ENCODE measurements at places on chromosomes 4 and X.

GRCh38 chr4:180493299-180493698, 1749.9 kb upstream of the TENM3 start:
- no peak for DNase-seq

DNA sequence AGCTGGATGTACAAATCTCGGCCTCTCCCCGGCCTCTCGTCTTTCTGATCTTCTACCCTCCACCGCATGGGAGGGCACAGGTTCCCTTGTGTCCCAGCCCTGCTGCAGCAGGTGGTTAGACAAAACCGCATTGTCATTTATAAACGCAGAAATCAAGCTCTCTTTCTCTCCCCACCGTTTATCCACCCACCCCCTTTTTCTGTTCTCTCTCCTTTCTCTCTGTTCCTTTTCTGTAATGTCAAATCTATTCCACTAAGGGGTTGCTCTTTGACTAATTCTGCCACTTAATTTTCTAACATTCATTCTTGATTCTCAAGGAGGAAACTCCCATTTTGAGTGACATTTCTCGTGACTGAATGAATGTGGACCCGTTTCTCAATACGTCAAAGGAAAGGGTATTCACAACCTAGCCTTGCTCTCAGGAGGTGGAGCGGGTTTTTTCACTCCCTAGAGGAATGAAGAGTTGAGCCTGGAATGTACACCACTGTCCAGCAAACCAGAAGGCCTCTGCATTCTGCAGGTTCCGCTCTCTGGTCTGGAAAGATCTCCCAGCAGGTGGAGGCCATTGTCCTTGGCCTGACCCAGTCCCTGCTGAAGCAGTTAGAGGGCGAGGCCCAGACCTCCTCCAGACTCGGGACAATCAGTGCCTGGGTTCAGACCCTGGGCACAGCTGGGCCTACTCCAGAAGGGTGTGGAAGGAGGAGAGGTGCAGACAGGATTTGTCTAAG, 70.9 kb upstream of the ENPP6 start:
- no peak for DNase-seq

- DNase-seq = no peak
Measured at GRCh38 chrX:133391111-133391510, 24.2 kb downstream of the GPC4 start.

DNA sequence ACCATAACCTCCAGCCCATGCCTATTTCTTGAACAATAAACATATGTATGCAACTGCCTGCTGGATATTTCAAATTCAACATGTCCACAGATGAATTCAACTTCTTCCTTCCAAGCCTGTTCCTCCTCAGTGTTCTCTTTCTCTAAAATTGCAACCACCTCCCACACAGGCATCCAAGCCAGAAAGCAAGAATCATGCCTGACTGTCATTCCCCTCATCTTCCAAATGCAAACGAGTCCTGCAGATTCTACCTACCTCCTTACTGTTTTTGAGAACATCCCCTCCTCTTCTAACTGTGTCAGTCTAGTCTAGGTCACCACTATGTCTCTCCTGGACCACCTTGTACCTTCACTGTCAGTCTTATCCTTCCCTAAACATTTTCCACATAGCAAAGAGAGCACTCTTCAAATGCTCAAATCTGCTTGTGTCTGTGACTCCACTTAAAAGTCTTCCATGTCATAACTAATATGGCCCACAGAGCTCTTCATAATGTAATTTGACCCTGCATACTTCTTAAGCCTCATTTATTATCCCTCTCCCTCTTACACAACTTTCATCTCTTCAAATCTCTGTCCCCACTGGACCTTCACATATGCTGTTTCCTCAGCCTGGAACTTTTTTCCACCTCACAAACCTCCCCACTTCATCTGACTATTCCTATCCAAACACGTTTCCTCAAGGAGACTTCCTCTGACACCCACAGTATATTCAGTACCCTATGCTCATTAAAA, 25.7 kb downstream of the MAPK10 start:
- no peak for DNase-seq

DNA sequence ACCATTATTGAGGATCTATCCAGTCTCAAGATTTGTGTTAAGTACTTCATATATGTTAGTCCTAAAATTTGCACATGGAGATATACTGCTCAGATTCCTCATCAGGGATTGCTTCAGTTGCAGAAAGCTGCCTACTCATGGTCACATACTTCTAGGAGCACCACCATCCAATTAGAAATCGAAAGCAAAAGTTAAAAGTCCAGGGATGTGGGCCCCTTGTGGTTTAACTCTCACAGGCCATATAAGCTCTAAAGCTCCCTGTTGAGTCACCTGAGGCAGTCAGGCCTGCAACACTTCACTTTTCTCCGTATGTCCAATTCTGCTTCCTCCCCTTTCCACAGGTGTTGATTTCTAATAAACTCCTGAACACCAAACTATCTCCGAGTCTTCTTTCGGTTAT, 84.2 kb downstream of the CNOT6L start:
- DNase-seq = peak; percentile 93

DNA sequence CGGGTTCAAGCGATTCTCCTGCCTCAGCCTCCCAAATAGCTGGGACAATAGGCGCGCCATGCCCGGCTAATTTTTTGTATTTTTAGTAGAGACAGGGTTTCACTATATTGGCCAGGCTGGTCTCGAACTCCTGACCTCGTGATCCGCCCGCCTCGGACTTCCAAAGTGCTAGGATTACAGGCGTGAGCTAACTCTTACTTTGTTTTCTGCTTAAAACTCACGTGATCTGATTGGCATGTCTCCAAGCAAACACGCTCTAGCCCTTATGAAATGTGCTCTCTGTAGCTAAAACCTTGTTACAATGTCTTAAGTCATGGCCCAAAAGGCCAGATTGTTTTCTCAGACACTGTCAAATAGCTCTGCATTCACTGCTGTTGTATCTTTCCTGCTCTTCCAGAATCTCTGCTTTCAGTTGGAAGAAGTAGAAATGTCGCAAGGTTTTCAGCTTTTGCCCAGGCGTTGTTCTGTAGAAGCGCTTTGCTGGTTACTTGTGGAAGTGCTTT, 39.7 kb upstream of the OGT start:
- no peak for DNase-seq

DNA sequence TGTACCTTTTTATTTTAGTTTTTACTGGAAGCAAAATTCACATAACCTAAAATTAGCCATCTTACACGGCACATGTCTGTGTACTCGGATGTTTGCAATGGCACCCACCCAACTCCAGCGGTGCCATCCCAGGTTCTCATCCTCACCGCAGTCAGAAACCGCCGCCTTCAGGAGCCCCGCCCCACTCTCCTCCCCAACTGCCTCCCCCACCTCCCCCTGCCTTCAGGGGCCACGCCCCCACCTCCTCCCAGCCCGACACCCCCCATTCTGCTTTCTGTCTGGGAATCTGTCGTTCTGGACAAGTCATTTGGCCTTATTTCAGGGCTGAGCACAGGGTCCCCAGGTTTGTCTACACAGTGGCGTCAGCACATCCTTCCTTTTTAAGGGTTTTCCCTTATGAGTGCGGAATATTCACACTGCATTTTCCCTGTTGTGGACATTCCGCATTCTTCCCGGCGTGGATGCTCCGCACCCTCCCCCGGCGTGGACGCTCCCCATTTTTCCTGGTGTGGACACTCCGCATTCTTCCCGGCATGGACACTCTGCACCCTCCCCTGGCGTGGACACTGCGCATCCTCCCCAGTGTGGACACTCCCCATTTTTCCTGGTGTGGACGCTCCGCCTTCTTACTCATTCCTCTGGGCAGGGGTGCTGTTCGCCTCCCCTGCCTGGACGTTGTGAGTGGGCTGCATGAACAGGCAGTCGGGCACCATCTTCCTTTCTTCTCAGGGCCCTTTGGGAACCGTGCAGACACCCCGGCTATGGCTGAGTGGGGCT, 135.4 kb upstream of the NKX1-1 start:
- DNase-seq = no peak

- DNase-seq = no peak
Measured at GRCh38 chrX:39327255-39327654, 526.0 kb downstream of the MID1IP1 start.

DNA sequence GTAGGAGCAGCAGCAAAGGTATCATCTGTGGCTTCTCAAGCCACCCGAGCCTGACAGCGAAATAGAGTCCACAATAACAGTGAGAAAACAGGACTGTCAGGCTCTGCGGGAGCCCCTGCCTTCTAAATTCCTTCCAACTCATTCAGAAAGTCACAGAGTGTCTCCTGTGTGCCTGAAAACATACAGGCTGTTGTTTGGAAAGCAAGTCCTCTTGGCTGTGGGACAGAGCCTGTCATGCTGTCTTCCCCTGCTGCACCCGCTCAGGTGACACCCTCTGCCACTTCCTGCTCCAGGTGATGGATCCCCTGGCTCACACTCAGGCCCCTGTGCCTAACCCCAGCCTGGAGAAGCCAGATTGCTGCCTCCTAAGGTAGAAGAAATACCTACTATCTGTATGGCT, 152.3 kb downstream of the RAB28 start:
- DNase-seq = no peak

GRCh38 chr4:6986072-6986780, 56.9 kb upstream of the TADA2B start:
- peak; percentile 36 for DNase-seq

DNA sequence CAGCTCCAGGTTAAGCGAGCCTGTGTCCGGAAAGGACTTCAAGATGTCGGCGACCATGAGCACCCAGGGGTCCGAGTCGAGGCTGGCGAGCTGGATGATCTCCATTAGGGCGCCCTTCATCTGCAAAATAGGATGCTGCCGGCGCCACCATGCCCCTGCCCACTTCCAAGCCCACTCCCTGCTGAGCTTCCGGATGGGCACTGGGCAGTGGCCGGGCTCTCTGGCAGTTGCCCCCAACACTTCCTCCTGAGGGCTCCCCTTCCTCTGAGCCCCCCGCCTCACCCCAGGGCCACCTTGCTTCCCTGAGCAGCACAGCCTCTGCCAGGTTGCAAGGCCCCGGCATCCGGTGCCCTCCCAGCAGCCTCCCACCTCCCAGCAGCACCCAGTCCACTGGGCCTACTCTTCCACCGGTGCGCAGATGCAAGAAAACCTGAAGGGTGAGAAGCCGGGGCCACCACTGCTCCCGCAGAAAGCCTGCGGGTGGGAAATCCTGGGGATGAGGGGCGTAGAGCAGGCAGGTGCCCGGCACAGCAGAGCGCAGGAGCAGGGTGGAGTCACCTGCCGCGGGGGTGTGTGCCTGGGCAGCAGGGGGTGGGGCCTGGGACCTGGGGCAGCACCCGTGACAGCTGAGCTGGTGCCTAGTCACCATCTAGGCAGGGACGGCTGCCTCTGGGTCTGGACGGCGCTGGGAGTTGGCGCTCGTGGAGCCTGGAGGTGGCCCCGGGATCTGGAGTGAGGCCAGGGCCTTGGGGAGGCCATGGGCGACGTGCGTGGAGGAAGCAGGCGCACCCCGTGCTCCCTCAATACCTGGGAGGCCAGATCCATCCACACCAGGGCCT, 17.0 kb downstream of the NELFA start:
- DNase-seq = no peak

DNA sequence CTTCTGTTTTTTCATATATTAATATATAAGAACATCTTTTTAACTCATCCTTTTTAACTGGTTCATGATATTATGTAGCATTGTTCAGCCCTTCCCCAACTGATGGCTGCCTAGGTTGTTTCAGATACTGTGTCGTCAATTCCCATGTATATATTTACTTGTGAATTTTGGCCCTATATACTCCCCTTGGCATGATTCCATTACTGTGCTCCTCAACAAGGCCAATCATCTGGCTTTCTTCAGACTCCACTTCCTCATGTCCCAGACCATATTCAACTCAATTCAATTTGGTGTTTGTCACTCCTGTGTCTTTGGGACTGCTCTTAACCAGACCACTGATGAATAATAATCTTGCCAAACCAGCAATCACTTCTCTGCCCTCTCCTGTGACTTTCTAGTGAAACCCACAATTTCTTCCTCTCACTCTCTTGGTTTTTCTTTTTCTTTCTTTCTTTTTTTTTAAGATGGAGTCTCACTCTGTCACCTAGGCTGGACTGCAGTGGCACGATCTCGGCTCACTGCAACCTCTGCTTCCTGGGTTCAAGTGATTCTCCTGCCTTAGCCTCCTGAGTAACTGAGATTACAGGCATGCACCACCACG, 2.7 kb upstream of the WDR45 start:
- no peak for DNase-seq

DNA sequence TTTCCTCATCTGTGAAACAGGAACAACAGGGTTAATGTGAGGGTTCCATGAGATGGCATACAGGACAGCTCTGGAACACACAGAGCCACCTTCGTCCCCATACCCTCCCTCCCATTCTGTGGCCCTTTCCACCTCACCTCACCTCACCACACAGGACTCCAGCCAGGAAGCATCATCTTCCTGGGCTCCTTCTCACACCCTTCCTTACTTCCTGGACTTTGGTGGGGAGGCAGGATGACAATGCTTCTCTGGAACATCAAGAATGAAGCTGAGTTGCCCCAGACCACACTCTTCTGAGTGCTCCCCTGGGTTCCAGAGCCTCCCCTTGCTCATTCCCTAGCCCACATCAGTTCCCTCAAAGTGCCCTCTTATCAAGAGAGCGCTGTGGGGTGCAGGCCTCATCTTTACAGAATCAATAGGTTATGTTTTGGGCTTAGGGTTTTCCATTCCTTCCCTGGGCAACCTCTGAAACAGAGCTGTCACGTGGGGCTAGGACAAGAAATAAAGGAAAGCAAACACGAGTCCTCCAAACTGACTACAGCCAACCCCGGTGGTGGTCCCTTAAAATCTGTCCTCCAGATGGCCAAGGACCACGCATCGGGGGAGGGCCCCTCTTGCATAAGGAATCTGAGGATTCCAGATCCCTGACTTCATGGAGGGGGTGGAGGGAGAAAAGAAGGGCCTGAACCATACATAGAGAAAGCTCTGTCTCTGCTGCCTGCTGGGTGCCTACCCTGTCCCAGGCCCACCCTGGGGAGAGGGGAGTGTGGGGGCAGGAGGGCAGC, 74.4 kb upstream of the ATP6AP2 start:
- peak; percentile 2 for DNase-seq

DNA sequence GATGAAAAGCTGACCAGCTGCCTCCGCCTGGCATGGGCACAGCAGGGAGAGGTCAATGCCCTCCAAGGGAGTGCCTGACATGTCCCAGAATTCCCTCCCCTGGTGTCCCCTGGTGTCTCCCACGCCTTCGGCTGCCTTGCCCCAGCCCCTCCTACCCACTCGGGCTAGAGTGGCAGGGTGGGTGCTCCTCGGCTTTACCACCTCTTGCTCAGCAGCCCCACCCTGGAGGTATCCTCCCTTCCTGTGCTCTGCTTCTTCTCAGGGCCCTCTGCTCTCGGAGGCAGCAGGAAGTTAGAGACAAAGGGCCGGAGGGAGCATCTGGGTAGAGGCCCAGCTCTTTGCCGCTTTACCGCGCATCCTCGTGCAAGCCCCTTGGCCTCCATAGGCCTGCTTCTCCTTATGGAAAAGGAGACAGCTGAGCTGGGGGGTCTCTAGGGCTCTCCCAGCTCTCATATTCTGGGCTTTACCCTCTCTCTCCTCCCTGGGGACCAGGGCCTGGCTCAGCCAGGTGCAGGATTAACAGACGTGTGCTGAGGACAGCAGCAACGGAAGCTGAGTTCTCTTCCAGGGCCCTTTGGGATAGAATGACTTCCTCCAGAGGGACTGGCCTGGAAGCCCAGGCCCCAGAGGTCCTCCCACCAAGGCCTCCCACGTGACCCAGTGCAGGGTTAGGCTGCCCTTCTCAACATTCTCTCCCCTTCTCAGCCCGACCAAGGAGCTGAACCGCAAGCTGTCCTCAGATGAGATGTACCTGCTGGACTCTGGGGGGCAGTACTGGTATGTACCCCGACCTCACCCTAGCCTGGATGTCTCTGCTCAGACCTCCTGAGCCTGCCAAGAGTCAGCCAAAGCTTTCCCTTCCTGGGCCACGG, 17.2 kb downstream of the XPNPEP2 start:
- DNase-seq = no peak

GRCh38 chr4:8132947-8133705, 25.5 kb downstream of the ABLIM2 start:
- DNase-seq = no peak

GRCh38 chr4:185235843-185236503, 26.6 kb downstream of the SNX25 start:
- no peak for DNase-seq
